ENCODE measurements at places on chromosomes 4 and X.

- no peak for DNase-seq
Measured at GRCh38 chrX:136325377-136325776, 24.6 kb downstream of the ADGRG4 start.

DNA sequence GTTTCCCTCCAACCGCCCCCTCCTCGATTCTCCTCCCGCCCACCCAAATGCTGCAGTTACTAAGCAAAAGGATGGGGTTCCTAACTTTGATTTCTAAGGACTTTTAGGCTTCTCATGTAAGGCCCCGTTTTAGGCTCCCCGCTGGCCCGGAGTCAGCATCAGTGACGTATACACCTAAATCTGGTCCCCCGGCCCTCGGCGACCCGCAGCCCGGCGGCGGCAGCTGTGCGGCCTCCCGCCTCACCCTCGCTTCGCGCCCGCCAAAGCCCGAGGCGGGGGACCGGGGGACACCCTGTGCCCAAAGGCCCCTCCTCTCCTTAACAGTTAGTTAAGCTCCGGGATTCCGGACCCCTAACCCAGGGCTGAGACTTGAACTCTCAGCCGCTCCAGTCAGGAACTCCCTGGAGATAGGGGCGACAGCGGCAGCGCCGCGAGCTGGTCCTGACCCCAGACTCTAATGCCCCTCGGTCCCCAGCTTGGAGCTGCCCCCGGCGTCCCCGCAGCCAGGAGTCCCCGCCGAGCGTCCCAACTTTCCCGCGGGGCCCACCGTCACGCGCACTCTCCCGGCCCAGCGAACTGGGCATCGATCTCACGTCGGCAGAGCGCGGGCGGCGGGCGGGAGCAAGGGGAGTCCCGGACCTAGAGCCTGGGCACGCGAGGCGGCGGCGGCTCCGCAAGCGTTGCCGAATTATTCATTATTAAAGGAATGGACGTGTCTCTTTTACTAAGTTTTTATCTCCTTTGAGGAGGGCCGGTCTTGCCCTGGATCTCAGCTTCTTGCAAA lies 1.5 kb upstream of the NR3C2 start:
- no peak for DNase-seq

DNA sequence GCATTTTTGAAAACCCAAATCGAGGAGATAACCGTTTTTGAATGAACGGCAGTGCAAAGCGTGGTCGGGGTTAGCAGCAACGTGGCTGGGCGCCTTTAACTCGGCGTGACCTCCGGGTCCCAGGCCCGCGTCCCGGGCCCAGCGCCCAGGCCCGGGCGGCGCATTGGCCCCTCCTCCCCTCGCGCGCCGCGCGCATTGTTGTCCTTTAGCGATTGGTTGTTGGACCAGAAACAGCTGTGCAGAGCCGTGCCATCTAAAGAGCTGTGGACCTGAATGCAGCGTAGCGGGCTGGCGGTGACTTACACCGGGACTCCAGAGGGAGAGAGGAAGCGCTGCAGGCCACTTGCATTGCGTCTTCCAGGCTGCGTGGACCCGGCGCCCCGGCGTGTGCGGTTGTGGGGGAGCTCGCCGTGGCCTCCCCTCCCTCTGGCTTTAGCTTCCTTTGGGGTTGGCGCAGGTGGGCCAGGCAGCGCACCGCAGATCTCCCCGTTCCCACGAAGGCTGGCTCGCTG lies at the start of gene STOX2:
Gene STOX2, plus strand, starts transcription at position 227 of the 512 bp plus-strand sequence. CDS start 1,484 bp downstream, outside the sequence.
- DNase-seq = peak; percentile 40

DNA sequence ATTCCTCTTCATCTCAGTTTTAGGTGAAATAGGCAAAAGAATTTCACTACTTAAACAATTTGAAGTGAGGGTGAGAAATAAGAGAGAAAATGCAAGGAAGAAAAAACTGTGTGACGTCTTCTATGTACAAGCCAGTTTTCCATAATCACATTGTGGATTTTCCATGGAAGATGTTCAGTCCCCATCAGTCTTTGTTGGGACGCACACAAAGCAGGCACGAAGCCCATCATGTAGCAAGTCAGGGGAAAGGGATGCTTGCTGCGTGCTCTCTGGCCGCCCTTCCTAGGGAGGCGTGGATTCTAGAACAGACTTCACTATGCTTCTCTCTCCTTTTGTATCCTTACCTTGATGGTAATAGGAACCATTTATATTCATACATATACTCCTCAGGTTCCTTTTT lies 54.7 kb downstream of the RBPJ start:
- no peak for DNase-seq

DNA sequence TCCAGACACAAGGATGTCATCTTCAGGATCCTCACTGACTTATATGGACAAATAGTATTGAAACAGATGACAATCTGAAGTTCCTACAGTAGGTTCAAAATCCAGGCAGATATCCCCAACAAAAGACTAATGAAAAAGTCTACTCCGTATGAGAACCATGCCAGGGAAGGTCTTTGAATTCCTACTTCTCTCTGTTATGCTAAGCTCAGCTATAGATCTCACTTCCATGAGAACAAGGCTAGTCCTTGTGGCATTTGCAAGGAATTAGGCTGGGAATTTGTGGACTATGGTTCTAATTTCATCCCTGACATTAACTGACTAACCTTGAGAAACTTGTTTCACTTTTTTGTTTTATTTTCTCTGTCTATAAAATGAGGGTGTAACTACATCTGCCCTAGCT lies 229.8 kb downstream of the IL1RAPL2 start:
- DNase-seq = no peak

DNA sequence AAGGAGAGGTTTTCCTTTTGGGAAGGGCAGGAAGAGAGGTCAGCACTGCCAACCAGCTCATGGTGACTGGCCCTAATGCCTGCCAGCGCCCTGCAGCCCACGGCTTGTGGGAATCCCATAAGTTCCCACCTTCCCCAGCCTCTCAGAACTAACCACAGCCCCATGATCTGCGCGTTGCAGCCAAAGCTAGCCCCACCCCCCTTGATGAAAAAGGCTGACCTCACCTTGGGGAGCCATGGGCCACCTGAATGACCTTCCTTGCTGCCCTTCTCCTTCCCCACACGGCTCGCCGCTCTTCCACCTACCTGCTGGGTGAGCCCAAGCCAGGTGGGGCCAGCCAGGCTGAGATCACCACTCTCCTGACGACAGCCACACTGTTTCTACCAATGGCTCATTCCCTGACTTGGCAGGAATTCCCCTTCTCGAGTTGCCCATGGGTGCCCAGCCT lies 3.9 kb upstream of the ELF4 start:
- DNase-seq = peak; percentile 7

DNA sequence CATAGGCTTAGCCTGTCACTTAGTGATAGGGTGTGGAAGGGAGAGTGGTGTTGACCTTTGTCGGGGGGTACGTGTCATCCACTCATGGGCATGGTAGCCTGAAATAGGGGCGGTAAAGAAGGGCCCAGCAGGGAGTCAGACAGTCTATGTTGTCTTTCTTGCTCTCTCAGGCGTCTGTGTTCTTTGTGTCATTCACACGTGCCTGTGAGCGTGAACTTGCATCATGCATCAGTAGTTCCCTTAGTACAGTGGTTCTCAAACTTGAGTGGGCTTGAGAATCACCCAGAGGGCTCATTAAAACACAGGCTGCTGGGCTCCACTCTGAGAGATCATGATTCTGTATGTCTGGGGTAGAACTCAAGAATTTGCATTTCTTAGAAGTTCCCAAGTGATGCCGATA lies 450.9 kb upstream of the FTHL17 start:
- no peak for DNase-seq

GRCh38 chrX:152343306-152343705 lies 107.8 kb downstream of the GABRA3 start:
- DNase-seq = no peak

DNA sequence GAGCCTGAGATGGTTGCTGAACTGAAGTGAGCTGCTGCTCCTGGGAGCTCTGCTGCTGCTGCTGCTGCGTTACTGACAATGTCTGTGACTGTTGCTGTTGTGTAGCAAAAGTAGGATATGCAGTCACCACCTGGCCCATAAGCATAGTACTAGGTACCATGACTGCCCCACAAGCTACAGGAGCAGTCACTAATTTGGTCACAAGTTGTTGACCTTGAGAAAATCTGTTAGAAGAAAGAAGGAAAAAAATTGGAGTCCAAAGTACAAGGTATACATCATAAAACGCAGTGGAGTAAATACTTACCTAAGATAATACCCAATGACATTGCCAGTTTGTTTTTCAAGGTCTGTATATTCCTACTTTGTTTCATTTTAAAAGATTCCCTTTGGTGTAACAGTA lies 42.6 kb downstream of the TMEM165 start:
- no peak for DNase-seq

GRCh38 chr4:142475663-142476062 lies 370.4 kb downstream of the INPP4B start:
- DNase-seq = peak; percentile 13

DNA sequence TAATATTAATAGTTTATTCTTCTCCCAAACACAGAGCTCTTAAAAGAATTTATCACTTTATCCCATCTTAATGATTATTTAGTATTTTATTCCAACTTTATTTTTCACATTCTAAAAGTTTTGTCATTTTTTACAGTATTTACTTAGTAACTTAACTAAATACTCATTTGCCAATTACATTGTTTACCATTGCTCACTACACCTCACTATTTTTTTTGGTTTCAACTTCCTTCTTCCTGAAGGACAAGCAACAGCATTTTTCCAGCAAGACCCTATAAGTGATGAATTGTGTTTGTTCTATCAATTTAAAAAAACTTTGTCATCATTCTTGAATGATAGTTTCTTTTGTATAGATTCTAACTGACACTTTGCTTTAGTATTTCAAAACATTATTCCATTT lies 19.4 kb upstream of the SRD5A3 start:
- DNase-seq = no peak

DNA sequence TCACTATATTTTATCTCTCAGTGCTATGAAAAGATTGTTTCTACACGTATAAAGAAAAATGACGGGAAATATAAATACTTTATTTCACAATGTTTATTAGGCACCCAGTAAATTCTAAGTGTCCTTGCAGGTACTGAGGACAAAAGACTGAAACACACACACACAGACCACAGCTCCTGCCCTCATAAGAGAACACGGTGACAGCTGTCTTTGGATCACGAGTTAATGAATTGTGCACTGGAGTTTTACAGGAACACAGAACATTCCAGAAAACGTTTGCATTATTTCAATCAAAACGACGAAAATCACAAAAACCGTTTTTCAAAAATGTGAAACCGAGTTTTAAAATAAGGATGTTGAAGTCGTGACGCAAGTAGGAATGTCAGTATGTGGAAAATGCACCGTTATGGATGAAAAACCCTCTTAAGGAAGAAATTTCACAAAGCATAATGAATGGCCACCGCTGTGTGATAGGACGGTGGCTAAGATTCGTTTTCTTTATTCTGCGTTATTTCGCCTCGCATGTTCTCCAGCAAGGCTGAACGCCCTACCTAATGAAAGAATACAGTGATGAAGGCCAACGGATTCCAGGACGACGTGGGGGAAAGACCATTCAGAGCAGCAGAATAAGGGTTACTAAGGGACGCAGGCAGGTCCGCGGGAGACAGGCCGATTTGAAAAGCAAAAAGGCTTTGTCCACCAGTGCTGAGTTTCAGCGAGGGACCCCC lies 24.2 kb downstream of the FAM156A start:
- no peak for DNase-seq

GRCh38 chr4:85806334-85806733 lies 331.4 kb downstream of the ARHGAP24 start:
- DNase-seq = no peak

DNA sequence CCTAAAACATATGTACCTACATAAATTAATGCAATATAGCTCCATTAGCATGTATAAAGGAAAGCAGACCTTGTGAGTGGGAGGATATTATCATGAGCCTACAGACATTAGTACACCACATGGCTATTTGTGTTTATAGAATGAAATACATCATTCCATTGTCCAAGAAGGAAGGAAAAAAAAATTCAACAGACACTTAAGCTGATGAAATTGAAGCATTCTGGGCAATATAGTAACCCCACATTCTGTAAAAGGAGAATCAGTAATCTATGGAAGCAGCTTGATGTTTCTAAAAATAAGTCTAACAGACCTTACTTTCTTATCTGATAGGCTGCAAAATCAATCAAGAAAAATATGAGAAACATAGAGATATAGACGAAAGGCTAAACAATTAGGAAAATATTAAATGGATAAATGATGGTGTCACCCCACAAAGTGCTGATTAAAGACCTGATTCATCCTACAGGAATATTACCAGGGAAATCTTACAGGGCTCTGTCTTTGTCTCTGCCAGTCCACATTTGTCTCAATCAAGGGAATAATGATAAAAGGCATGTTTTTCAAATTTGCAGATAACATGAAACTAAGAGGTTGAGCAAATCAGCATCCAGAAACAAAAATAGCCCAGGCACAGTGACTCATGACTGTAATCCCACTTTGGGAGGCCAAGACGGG lies 76.8 kb downstream of the COMMD8 start:
- DNase-seq = no peak

- peak; percentile 18 for DNase-seq
Measured at GRCh38 chr4:89572224-89572858, 264.6 kb downstream of the SNCA start.

DNA sequence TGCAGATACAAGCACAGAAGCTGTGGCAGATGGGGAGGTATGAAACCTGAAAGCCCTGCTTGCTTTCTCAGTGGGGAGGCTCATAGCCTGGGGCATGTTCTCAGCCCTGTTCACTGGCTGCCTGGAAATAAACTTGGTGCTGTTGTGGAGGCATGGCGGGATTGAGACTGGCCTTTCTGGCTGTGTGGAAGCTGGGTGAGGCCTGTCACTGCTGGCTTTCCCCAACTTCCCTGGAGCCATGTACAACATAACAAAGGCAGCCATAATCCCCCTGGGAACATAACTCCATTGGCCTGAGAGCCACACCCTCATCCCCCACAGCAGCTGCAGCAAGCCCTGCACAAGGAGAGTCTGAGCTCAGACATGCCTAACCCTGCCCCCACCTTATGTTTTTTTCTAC lies 237.7 kb upstream of the TLL1 start:
- no peak for DNase-seq

GRCh38 chrX:127037159-127037558 lies 217.6 kb downstream of the PRR32 start:
- DNase-seq = no peak

DNA sequence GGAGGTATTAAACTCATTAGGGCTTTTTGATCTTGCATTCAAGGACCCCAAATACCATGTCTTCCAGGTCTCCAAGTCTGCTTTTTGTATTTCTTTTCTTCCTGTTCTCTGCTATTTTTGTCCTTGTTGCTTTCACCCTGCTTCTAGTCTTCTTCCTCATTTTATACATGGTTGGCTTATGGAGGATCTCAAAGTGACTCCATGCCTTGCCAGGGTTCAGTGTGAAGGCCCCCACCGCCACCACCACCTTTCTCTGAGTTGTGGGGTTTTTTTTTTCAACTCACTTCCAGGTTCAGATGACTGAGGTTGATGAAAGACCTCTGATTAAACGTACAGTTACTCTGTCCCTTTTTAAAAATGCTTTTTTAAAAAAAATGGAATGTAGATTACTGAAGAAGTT lies 96.3 kb downstream of the MAML3 start:
- DNase-seq = no peak

GRCh38 chr4:177250056-177250696 lies 59.5 kb upstream of the NEIL3 start:
- DNase-seq = peak; percentile 65

- DNase-seq = no peak
Measured at GRCh38 chrX:69362856-69363255, 141.3 kb upstream of the NALF2 start.

All from astrocyte of the spinal cord (primary cell).